ENCODE measurements at places on chromosomes 16 and 17.
A peak's percentile ranks its signal among the peaks of the same experiment; 100 is the strongest.

GRCh38 chr17:70070305-70071027 is 4.6 kb upstream of the KCNJ16 start:
- peaks cover 1% of the 10 kb centered on the region for H3K27me3 ChIP-seq
- H3K4me1 ChIP-seq, result peaks cover 9% of the 10 kb centered on the region
- H3K27ac ChIP-seq, result no peak overlapping the region
- DNase-seq, result no peak
- H3K36me3 ChIP-seq, result no peaks in the 10 kb centered on the region

GRCh38 chr16:11036040-11036439 is 91.7 kb downstream of the CLEC16A start:
- H3K4me1 ChIP-seq, result no peaks in the 10 kb centered on the region
- H3K36me3 ChIP-seq, result peaks cover 46% of the 10 kb centered on the region
- no peak overlapping the region for H3K27ac ChIP-seq
- no peak for DNase-seq

DNA sequence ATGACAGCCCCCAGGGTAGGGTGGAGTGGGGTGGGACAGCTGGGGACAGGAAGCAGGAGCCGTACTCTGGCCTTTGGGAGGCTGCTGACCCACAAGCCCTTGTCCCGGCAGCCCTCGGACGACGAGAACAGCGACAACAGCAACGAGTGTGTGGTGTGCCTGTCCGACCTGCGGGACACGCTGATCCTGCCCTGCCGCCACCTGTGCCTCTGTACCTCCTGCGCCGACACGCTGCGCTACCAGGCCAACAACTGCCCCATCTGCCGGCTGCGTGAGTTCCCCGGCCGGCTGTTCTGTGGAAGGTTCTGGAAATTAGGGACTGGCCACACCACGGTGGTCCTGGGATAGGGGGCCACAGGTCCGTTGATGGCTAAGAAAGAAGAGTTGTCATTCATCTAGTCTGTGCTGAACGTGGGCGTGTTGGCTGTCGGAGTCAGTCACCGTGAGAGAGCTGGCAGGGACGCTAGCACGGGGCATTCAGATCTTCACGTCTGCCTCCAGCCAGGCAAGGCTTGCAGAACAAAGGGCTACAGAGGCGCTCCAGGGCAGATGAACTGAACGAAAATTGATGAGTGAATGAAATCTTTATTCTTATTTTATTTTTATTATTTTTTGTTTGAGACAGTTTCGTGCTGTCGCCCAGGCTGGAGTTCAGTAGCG is 19.8 kb upstream of the NUDT16L1 start:
- no peak overlapping the region for H3K27ac ChIP-seq
- no peaks in the 10 kb centered on the region for H3K4me1 ChIP-seq
- peaks cover 9% of the 10 kb centered on the region for H3K36me3 ChIP-seq
- H3K27me3 ChIP-seq, result peaks cover 3% of the 10 kb centered on the region
- DNase-seq, result no peak
- H3K4me3 ChIP-seq, result no peak overlapping the region

DNA sequence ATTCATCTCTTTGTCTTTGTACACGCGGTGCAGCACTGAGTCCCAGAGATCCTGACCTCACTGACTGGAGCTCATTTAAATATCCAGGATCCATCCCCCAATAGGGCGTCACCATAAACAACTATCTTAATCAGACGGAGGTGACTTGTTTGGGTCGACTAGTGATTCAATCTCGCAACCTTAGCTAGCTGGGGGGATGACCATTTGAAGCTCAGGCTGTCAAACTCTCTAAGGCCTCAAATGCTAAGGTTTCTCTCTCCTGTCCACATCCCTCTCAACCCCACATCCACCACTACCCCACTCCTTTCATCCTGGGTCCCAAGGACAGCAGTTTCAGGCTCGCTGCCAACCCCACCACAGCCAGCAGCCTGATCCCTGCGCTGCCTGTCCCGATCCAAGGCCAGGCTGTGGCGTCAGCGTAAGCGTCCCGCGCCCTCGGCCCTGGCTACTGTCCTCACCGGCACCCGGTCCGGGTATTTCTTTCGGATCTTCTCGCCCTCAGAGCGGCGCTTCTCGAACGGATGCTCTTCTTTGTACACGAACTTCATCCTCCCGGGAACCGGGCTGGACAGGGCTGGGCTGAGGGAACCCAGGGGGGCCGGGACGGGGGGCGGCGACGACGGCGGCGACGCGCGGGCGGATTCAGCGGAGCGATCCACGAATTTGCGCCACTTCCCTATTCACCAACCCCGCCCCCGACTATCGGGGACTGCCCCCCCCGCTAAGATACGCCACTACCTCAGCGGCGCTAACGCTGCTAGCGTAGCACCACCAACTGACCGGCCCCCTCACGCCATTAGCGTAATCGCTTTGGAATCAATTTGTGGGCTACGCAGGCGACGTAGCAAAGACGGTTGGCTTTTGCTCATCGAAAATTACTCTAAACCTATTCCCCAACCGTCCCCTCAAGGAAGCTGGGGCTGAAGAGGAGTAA is at the start of gene GABARAP:
GABARAP (minus strand) TSS at position 667 of the 934 bp plus-strand sequence; CDS start at position 548, 119 bp downstream.
- H3K4me1 ChIP-seq, result peaks cover 37% of the 10 kb centered on the region
- H3K27ac ChIP-seq, result peak within 1 kb of the TSS; percentile 100
- H3K36me3 ChIP-seq, result peaks cover 48% of the 10 kb centered on the region
- H3K4me3 ChIP-seq, result peak within 1 kb of the TSS; percentile 98

DNA sequence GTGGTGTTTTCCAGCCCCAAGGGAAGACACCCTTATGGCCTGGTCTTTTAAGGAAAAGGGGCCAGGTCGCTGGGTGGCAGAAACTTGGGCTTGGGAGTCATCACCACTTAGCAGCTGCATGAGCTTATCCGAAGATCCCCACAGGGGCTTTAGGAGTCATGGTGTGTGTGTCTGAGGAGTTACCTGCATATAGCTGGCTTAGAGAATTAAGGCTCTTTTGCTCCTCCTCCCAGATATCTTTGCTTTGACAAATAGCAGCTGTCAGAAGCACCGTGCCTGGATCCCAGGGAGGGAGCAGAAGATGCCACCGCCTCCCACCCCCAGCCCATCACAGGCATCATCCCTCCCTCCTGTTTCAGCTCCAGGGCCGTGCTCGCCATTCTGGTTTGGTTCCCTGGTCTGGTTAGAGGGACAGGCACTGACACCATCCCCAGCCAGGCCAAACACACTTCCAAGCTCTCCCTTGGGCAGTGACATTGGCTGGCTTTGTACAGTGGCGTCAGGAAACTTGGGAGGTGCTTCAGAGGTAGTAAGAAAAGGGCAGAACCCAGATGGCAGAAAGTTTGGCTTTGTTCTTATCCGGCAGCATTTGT is 17.4 kb downstream of the LDHD start:
- H3K4me3 ChIP-seq, result peak overlapping the region; percentile 63
- no peak for DNase-seq
- H3K27me3 ChIP-seq, result peaks cover 19% of the 10 kb centered on the region
- peaks cover 40% of the 10 kb centered on the region for H3K36me3 ChIP-seq
- H3K4me1 ChIP-seq, result peaks cover 60% of the 10 kb centered on the region

- H3K27ac ChIP-seq, result no peak overlapping the region
- no peak overlapping the region for H3K4me3 ChIP-seq
- peaks cover 13% of the 10 kb centered on the region for H3K27me3 ChIP-seq
- H3K36me3 ChIP-seq, result peaks cover 9% of the 10 kb centered on the region
- DNase-seq, result no peak
- H3K4me1 ChIP-seq, result peaks cover 4% of the 10 kb centered on the region
These were observed 308 bp downstream of the ADCY9 start for GRCh38 chr16:4115949-4116318.

Data from endothelial cell (in vitro differentiated cells).